ENCODE measurements at places on chromosomes 2 and 18.

GRCh38 chr2:180222644-180223043, 215.5 kb upstream of the CWC22 start:
- no peak for DNase-seq

DNA sequence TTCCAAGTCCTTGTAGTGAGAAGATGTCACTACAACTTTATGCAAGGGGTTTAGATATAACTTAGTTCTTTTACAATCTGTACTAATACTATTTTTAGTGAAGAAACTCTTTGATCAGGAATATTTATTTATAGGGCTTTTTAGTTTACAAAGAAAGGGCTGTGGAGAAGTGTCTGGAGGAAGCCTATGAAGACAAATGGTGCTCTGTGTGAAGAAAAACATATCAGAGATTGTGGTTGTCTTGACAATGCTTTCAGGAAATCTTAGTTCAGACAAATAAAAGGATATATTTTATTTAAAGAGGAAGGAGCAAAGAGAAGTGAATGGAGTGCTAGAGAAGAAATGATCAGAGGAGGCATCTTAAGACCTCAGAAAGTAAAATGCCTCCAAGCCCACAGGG, 824.9 kb downstream of the DCDC2C start:
- no peak for DNase-seq

- no peak for DNase-seq
These were observed 204.5 kb downstream of the ARL4C start for GRCh38 chr2:234292205-234292961.

GRCh38 chr2:16321872-16322271, 343.8 kb downstream of the CYRIA start:
- DNase-seq: no peak

- DNase-seq: no peak
These were observed 25.2 kb downstream of the RTN4 start for GRCh38 chr2:55025082-55025481.

GRCh38 chr2:257429-257828, 6.4 kb downstream of the SH3YL1 start:
- no peak for DNase-seq

DNA sequence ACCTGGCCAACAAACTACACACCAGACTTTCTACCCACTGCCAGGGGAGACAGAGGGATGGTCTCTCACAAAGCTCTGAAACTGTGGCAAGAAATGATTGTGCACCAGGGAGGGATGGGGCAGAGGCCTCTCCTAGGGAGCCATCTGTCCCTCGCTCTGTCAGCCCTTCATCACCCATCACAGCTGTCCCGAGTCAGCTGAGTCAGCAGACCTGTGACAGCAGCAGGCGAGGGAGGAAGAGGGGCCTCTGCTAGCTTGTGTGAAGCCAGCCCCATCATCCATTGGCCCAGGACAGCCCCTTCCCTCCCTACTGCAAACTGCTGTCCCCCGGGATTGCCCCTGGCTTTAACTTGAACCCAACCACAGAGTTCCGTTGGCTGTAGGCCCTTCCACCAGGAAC, 5.0 kb downstream of the SH2D6 start:
- no peak for DNase-seq

DNA sequence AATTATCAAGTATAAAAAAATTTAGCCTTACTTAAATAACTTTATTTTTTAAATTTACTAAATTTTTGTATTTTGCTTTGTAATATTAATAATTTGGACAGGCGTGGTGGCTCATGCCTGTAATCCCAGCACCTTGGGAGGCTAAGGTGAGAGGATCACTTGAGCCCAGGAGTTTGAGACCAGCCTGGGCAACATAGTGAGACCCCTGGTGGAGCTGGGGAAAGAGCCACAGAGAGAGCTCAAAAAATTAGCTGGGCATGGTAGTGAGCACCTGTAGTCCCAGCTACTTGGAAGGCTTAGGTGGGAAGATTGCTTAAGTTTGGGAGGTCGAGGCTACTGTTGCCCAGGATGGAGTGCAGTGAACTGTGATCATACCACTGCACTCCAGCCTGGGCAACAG, 143.5 kb downstream of the B3GNT2 start:
- no peak for DNase-seq

DNA sequence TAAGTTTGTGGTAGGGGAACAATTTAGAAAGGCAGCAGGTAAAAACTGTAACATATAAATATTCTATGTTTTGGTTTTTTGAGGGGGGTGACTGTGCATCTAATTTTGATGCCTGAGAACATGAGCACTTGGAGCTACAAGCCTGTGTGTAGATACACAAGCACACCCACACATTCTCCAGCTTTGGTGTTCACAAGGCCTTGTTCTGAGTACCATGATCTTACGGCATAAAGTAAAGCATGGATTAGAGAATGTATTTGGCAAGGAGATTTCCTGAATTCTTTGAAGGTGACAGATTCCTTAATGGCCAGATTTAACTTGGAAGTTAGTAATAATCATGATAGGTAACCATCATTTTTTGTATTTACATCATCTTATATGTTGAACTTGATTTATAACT, 42.7 kb downstream of the MAP3K20 start:
- DNase-seq: no peak

GRCh38 chr18:13834496-13835015, 10.6 kb downstream of the MC5R start:
- no peak for DNase-seq

DNA sequence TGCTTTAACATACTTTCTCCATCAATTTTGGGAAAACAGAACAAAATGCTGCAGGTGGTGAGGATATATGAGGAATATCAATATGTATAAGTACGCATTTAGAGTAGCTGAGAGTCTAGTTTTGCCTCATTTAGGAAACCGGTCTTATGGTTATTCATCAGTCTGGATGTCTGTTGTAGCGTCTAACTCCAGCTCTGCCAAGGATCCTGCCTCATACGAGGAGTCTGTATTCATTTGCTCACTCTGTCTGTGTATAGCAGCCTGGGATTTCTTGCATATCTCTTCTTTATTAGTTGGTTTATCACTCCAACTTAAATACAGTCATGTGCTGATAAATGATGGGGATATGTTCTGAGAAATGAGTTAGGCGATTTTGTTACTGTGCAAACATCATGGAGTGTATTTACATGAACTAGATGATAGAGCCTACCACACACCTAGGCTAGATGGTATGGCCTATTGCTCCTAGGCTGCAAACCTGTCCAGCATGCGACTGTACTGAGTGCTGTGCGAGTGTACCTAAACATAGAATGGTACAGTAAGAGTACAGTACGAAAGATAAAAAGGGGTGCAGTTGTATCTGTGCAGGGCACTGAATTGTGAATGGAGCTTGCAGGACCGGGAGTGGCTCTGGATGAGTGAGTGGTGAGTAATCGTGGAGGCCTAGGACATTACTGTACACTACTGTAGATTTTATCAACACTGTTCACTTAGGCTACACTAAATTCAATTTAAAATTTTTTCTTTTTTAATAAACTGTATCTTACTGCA, 148.1 kb downstream of the ZNF407 start:
- DNase-seq: peak; percentile 73

DNA sequence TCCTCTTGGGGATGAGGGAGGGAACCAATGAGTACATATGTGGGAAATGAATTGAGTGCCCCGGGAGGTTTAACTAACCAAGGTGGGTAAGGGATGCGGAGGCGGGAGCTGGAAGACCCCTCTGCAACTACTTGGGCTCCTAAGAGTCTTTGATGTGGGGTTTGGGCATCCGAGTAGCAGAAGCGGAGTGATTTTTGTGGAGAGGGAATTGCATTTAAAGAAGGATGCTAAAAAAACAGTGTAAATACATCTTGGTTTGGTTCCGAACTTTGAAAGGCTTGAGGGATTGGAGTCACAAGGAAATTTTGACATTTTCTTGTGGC, 215.7 kb downstream of the MCFD2 start:
- DNase-seq: peak; percentile 28

DNA sequence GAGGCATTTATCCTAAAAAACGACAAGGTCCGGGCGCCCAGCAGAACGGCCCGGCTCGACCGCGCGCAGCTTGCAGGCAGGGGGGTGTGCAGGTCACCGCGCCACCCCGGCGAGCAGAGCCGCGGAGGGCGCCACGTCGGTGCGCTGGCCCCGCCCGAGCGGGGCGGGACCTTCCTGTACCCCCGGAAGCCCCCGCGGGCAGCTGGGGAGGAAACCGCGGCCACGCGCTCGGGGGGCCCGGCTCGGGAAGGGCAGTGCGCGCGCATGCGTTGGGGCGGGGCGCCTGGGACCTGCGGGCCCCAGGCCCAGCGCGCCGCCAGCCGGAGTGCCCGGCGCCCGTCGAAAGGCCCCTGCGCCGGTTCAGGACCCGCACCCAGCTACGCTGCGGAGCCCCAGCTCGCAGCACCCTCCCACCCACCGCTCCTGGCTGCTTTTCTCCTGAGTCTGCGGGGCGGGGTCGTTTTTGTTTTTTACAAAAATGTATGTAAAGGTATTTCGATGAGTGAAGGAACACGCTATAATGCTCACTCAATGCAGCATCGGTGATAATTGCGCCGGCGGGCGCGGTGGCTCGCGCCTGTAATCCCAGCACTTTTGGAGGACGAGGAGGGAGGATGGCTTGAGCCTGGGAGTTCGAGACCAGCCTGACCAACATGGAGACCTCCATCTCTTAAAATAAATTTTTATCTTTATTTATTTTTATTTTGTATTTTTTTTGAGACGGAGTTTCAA, 47.7 kb upstream of the POMC start:
- no peak for DNase-seq

DNA sequence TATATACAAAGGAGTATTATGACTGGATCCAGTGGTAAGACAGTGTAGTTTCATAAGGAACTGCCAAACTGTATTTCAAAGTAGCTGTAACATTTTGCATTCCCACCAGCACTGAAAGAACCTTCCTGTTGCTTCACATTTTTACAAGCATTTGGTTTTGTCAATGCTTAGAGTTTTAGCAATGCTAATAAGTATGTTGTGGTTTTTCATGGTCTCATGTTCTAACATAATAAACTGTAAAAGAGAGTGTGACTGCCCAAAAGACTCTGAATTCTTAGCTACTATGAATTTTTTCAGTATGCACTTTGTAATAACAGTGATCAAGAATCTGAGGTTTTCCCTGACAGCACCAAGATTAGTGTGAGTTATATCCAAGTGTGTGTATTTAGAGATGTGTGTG, 604.2 kb downstream of the XIRP2 start:
- DNase-seq: no peak

DNA sequence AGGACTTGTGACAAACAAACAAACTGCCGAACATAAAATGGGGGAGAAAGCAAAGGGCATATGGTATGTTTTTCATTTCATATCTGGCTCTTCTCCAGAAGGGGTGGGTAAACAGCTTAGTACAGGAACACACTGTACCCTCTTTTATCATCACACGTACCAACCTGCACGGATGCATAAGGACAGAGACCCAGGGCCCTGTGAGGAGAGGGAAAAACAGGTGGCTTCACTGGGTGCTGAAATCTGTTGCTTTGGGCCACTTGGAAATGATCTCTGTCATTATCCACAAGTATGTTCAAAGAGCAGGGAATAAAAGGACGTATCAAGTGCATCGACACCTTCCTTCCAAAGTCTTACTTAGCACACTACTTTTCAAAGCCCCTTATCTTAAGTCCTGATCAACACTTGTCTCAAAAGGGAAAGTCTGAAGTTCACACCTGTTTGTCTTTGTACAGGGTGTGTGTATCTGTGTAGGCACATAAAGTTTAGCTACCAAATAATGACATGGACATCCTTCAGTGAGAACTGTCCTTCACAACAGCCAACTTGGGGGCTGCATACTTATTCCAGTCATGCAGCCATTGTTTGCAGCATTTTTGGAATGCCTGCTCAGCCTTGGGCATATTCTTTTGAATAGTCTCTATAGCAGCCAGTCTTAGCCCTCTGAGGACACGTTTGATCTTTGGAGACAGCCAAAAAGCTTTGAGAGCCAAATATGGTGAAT, 60.6 kb downstream of the IRS1 start:
- no peak for DNase-seq

DNA sequence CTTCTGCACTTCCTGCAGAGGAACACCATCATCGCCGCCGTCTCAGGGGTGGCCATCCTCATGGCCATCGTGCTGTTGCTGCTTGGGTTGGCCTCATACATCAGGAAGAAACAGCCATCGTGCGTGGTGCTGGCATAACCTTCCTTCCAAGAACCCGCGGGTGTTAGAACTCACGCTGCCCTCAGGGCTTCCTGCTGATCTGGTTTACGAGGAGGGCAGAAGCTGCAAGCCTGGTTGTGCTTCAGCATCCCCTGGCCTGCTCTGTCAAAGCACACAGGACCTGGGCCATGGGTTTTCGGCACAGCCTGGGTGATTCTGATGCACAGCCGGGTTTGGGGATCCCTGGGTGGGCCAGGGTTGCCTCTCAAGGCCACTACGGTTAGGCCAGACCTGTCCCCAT, 12.2 kb upstream of the ZAP70 start:
- no peak for DNase-seq

- peak; percentile 21 for DNase-seq
These were observed 18.9 kb downstream of the TET3 start for GRCh38 chr2:74003494-74004211.

DNA sequence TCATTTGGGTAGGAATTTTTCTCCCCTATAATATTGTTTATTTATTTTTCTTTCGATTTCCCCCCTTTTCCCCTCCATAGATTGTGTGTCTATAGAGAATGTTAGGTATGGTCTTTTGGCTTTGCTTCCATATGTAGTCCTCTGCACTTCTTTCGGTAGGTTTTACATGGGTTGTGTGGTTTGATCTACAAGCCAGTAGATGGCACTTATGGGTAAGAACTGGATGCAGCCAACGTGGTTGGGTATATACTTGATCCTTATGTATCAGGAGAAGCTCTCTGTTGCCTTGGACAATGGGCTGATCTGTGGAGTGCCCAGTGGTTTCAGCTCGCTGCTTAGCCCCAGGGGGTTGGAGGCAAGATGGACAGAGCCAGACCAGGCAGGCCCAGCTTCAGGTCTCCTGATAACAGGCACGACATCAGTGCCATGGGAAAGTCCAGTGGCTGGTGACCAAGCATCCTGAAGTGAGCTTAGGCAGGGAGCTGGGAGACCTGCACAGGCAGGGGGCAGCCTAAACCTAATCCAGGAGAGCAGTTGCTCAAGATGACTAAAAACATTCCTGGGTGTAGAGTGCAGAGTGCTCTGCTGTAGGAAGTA, 488.3 kb downstream of the CCDC85A start:
- no peak for DNase-seq

GRCh38 chr2:77155511-77155910, 366.7 kb downstream of the LRRTM4 start:
- no peak for DNase-seq

DNA sequence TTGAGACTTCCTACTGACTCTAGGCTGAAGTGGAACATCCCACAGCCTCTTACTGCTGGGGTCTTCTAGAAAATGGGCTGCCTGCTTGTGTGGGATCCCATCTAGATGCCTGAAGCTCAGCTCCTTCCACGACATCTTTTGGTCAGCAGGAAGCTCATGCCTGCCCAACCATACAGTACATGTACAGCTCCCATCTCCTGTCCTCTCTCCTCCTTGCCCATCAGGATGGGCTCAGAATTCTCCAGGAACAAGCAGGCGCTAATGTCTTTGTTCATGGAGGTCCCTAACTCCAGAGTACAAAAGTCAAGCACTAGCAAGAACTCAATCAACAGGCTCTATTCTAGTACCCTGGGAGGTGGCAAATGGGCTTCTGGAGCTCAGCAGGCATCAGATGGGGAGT, 31.7 kb upstream of the GPR17 start:
- DNase-seq: no peak

Measured in RKO (cell line).